ENCODE measurements at places on chromosomes 2 and 18.

GRCh38 chr18:72935744-72936143 is 68.0 kb upstream of the NETO1 start:
- DNase-seq, result no peak

DNA sequence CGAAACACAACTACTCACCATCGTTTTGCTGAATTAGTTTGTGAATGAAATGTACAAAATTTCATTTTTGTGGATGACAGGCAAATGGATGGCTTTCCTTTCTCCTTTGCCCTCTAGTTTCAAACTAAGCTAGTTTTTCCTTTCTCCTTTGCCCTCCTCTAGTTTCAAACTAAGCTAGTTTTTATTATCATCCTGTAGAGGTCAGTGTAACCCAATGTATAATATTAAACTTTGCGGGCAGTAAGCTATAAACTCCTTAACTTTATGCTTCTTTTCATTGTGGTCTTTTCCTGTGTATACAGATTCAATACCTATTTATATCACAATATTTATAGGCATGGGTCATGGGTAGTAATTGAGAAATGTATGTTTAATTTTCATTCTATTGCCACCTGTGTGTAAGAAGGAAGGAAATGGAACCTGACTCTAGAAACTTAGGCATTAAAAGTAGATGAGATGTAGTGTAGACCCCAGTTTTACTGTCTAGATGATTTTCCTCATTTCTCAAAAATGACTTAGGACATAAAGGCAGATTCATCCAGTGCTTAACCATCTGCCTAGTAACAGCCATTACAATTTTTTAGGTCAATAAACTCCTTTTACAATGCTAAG is 58.1 kb downstream of the MAP3K19 start:
- peak; percentile 43 for DNase-seq

DNA sequence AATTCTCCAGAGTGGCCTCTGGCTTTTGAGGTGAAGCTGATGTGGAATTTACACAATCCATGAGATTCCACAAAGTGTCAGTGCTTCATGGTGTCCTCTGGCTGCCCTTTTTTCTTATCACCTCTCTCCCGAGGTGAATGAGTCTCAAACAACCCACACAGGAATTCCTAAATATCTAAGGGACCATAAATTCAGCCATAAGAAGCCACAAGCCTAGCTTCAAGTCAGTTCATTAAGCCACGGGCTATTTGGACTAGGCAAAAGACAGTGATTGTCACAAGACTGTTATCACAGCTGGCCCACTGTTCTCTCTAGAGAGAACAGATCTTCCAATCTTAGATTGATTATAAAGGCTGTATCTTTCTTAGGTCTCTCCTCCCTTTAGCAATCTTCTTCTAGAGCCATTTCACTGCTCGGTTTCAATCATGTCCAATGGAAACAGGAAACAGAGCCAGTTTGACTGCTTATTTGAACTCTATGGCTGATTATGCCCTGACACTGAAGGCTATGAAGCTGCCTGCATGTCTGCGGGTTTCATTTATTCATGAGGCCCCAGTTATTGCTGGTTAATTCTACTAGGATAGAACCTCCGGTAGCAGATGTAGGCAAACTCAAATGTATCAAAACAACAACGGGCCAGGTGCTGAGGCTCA is 4.1 kb downstream of the NEMP2 start:
- DNase-seq, result no peak

DNA sequence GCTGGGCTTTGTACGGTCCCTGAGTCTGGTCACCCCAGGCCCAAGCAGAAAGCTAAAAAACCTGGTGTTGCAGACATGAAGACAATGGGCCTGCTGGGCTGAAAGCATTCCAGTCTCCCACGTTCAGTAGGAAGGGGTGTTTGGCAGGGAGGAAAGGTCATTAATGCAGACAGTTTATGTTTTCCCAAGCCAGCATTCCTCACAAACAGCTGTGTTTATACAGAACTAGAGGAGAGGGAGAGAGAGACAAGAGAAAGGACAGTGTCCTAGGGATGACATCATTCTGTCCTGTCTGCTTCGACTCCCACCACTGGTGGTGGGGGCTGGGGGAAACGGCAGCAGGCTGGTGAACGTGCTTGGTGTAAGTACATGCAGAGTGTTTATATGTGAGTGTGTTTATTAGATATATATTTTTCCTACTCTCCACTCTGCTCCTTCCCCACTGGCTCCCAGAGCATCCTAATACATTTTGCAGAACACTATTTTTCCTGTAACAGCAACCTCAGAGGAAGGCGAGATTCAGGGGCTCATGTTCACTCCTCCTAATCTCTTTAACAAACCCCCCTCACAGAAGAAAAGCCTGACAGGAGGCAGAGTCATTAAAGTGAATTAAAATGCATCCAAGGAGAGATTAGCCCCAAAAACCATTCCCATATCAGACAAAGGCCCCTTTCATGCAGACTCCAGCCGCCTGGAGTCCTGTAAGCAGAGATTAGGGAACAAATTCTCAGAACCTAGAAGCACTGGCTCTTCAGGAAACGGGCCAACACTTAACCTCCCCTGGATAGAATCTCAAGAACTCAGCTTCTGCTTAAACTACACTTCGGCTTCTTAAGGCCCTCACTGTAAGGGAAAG is 380.4 kb downstream of the TNS1 start:
- DNase-seq, result peak; percentile 3

DNA sequence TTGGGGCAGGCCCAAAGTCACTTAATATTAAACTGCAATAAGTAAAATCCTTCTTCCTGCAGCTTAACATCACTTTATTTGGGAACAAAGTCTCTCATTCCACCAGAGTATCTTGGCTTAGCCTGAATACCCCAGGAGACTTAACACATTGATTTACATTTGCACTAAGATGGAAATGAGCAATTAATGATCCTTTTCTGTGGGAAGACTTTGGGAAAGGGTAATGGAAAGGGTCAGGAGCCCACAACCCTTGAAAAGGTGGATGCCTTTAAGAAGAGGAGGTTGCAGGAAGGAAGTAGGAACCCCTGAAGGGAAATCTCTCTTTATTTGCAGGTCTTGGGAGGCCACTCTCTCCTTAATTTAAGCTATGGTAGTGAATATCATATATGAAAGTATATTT is 28.0 kb upstream of the BARD1 start:
- no peak for DNase-seq

GRCh38 chr2:216590780-216591179 is 42.4 kb upstream of the IGFBP2 start:
- no peak for DNase-seq

- no peak for DNase-seq
These were observed 77.1 kb upstream of the SLC39A10 start for GRCh38 chr2:195579776-195580555.

DNA sequence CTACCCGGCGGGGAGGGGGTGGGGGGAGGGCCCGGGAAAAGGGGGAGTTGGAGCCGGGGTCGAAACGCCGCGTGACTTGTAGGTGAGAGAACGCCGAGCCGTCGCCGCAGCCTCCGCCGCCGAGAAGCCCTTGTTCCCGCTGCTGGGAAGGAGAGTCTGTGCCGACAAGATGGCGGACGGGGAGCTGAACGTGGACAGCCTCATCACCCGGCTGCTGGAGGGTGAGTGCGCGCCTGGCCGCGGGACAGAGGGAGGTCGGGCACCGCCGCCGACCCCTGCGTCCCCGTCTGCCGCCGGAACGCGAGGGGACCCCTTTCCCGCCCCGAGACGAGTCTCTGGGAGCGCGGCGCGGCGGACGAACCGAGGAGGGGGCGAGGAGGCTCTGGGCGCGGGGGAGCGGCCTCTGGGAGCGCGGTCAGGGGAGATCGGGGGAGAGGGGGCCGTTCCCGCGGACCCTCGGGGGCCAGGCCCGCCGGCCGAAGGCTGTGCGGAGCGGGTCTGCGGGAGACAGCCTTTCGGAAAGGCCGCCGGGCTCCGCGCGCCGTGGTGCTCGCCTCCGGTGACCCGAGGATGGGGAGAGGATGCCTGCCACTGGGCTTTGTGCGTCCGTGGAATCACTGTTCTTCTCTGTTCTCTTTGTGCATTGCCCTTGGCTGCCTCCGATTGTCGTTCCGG is 463 bp downstream of the PPP1CB start:
- DNase-seq, result no peak

DNA sequence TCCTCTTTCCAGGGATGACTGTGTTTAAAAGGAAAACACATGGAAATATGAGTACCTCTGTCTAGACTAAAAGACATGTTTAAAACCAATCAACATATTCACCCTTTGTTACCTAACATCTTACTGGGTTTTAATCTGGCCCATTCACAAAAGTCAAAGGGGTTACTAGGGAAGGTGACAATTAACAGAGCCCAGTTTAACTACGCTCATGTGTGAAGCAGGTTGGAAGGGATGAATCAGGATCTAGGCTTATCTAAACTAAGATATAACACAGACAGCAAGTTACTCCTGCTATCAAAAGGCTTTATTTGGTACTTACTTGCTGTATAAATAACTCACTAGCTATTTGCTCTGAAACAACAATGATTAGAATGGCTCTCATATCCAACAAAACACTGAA is 337.0 kb downstream of the NCKAP5 start:
- no peak for DNase-seq

DNA sequence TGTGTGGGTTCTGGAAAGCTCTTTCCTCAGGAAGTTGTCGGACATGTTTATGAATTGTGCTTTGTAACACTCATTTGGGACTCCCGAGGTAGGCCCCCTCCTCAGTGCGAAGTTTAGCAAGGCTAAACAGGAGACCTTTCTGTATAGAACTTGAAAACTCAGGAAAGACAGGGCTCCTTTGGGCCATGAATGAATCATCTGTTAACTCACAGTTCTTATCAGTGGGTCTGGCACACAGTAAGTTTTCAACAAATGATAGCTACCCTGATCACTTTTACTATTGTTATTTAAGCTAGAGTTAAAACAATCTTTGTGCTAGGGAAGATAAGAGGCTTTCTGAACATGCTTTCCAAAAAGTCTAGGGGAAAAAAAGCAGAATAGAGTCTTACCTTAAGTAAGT is 430.5 kb upstream of the ETAA1 start:
- DNase-seq, result no peak

DNA sequence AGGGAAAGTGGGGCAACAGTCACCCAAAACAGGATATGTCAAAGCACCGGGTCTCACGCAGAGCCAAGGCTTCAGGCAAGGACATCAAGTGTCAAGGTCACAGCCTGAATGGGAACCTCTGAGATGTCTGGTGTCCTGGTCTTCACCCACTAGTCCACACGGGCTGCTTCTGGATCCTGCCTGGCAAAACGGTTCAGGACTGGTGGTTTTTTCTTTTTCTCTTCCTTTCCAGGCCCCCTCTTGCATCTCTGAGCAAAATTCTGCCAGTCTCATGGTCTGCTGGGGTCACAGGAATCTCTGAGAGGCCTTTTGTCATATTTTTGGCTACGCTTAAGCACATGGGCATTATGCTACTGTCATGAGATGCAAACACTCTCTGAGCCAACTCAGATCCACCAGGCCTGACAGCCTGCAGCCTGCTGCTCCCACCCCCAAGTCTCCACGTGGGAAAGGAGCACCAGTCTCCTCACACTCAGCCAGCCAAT is 518.2 kb upstream of the ZEB2 start:
- no peak for DNase-seq

DNA sequence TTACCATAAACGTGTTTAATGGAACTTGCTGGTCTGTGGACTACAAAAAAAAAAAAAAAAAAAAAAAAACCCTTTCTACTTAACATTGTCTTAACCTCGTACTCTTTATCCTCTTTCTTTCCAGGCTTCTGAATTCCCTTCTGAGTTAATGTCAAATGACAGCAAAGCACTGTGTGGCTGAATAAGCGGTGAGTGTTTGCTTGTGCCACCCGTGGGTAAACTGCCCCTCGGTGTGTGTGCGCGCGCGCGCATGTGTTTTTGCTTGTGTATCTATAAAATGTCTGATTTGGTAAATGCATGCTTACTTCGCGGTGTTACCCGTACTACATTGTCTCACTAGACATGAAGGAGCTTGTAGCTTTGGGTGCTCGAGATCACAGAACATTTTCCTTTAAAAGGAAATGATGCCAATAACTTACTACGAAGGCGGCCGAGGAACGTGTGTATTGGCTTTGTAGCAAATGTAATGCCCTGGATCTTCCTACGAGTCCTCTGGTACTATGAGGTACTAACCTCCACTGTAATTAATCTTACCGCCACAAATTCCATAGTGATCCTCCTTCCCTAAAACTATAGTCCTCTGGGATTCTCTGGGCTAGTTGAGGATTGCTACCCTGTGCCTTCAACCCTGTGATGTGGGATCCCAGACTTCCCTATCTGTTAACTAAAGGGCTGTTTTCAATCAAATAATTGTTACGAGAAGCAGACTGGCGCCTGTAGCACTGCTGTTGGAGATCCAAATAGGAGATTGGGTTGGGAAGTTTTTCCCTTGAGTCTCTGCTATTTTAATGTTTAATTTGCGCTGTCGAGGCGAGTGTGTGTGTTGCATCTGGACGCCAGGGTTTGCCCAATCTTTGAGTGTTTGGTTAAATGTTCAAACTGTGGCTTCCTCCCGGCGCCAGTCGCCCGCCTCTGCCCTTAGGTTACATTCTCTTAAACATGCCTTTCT is 1.1 kb downstream of the ID2 start:
- peak; percentile 63 for DNase-seq

- DNase-seq, result peak; percentile 16
These were observed 678.8 kb downstream of the KCNJ3 start for GRCh38 chr2:155377266-155377680.

GRCh38 chr2:97999536-97999935 is 3.8 kb upstream of the TMEM131 start:
- no peak for DNase-seq

DNA sequence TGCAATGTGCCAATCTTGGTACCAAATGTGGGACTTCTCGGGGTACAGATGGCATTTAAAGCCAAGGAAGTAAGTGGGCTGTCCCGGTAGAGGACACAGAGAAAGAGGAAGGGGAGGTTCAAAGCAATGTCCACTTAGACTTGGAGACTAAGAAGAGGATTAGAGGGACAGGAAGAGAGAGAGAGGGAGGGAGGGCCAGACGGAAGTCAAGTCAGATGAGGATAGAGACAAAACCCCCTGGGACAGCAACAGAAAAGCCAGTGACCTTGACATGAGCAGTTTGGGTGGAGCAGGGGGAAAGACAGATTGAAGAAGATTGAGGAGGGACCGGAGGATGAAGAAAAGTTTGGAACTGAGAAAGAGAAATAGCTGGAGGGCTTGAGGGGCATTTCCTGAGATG is 164.5 kb downstream of the NCK2 start:
- DNase-seq, result no peak

- peak; percentile 72 for DNase-seq
These were observed 30.8 kb downstream of the TBC1D8 start for GRCh38 chr2:101120124-101120996.

DNA sequence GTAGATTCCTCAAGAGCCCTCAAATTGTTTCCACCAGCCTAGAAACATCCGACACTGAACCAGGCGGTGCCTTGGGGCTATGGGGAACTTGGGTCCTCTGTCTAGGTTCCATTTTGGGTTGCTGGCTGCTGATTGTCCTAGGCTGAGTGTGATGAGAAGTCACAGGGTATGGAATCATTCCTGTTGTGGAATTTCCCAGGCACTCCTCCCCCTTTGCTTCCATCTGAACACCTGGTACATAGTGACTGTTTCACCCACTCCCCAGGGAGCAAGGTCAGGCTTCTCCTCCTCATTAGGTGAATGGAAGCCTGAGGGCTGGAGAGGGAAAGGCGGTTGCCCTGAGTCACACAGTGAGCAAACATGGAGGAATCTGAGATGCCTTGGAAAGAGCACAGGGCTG is 4.5 kb downstream of the KIF3C start:
- peak; percentile 25 for DNase-seq

- DNase-seq, result no peak
These were observed 58.4 kb downstream of the TPGS2 start for GRCh38 chr18:36770315-36770946.
